NCI-H1436 (cell line): ENCODE measurements at places on chromosomes 1 and 21.
A peak's percentile ranks its signal among the peaks of the same experiment; 100 is the strongest.

GRCh38 chr1:171803045-171803444, 21.6 kb downstream of the METTL13 start:
- DNase-seq: no peak

GRCh38 chr1:199665371-199665770, 362.1 kb upstream of the NR5A2 start:
- DNase-seq: no peak

DNA sequence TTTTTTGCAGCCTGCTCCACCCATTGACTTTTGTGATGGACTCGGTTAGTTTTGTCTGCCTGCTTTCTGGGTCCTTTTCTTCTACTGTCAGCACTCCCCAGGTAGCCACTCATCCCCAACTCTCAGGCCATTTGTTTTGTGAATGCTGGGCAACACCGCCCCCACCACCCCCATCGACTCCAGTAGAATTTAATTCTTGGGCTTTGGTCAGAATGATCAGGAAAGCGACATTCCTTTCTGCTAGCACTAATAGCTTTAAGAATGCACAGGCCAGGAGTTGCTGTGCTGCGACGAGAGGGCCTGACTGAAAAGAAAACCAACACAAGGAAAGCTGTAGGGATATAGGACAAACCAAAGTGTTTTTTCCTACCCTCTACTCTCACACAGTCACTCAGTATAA, 144.4 kb downstream of the CDC7 start:
- no peak for DNase-seq

GRCh38 chr1:57794078-57794477, 370.2 kb upstream of the DAB1 start:
- DNase-seq: no peak

DNA sequence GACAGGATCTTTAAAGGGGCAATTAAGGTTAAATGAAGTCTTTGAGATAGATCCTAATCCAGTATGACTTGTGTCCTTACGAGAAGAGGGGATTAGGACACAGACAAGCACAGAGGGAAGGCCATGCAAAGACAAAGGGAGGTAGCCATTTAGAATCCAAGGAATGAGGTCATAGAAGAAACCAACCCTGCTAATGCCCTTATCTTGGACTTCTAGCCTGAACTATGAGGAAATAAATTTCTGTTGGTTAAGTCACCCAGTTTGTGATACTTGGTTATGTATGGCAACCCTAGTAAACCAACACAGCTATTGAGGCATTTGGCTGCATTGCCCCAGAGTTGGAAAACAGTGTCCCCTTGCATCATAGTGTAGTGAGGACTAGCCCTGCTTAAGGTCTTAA, 121.3 kb downstream of the MAST2 start:
- DNase-seq: no peak

GRCh38 chr1:211623515-211623914, 44.6 kb upstream of the SLC30A1 start:
- DNase-seq: no peak

DNA sequence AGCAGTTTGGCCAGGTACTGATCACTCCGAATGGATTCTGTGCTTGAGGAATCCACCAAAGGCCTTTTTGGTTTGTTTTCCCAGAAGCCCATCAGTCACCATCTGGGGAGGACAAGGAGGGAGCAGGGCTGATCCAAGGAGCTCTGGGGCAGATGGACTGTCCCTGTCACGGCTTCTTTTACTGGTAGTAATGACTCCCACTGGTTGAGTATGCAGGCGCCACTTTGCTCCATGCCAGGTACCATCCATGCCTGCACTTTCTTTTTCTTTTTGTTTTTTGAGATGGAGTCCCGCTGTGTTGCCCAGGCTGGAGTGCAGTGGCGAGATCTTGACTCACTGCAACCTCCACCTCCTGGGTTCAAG, 101.7 kb downstream of the UBIAD1 start:
- DNase-seq: no peak

- peak; percentile 46 for DNase-seq
These were observed 10.9 kb downstream of the ERRFI1 start for GRCh38 chr1:8015036-8015808.

DNA sequence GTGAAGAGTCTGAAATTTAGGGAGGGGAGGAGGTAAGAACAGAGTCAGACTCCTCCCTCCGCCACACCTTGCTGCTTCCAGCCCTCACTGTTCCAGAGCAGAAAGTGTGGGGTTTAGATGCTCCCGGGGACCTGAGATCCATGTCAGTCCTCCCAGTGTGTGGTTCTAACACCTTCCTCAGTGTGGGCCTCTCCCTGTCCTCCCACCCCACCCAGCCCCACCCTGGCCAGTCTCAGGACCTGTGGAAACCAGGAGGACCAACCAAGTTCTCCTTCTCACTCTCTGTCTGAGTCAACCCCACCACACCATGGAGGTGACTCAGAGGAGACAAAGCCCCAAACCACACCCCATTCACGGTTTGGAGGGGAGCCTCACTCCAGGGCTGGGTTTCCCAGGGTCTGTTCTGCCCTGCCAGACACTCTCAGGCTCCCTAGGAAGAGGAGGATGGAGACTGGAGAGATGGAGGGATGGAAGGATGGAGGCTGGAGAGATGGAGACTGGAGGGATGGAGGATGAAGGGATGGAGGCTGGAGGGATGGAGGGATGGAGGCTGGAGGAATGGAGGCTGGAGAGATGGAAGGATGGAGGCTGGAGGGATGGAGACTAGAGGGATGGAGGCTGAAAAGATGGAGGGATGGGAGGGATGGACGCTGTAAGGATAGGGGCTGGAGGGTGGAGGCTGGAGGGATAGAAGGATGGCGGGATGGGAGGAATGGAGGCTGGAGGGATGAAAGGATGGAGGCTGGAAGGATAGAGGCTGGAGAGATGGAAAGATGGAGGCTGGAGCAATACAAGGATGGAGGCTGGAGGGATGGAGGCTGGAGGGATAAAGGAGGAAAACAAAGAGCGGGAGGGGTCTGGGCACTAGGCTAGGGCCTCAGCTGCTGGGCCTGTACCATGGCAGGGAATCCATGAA, 100.9 kb upstream of the RUNX3 start:
- no peak for DNase-seq
